Spinal cord (tissue), 10 donors: ENCODE measurements at places on chromosomes 11 and 22.
A peak's percentile ranks its signal among the peaks of the same experiment; 100 is the strongest.

- no peaks in the 10 kb centered on the region for H3K36me3 ChIP-seq
- no peak for DNase-seq
- H3K27me3 ChIP-seq, result no peaks in the 10 kb centered on the region
- H3K27ac ChIP-seq, result peak overlapping the region; percentile 8
Measured at GRCh38 chr11:123217897-123218296, 22.8 kb upstream of the CLMP start.

DNA sequence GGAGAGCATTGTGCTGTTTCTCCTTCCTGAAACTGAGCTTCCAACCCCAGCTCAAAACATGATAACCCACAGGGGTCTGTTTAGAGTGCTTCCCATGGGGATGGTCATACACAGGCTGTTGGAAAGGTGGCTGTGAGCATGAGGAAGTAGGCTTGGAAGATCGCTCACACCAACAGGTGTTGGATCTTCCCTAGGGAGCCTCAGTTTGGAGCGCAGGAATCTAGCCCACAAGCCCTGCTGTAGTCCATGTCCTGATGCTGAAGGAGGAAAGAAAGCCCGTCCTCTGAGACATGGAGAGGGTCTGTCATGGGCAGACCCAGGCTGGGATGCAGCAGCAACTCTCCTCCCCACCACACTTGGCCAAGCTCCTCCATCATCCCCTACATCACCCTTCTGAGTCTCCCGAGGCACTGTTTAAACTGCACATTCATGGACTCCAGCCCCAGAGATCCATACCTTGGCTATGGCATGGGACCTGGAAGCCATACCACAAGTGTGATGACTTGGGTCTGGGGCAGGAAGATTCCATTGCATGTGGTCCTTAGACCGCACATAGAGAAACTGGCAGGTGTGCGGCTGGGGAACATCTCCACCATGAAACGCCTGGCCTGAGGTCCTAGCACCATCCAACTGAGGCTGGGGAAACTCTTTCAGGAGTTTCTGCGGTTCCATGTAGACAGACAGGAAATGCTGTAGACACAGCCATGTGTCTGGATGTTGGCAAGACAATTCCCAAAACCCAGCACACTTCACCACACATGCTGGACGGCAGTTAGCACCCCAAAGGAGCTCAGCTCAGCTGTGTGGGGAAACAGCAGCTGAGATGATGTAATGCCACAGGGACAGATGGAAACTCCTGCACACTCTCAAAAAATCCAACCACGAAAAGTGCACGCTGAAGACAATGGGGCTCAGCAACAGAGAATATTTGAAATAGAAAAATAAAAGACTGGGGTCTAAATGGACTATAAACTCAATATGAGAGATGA is 27.6 kb upstream of the TTC12 start:
- no peaks in the 10 kb centered on the region for H3K27me3 ChIP-seq
- H3K36me3 ChIP-seq, result no peaks in the 10 kb centered on the region
- DNase-seq, result no peak
- no peak overlapping the region for H3K4me3 ChIP-seq

- H3K4me3 ChIP-seq, result no peak overlapping the region
- peaks cover 2% of the 10 kb centered on the region for H3K4me1 ChIP-seq
- no peaks in the 10 kb centered on the region for H3K27me3 ChIP-seq
- DNase-seq, result no peak
- H3K36me3 ChIP-seq, result no peaks in the 10 kb centered on the region
Measured at GRCh38 chr11:19907008-19907579, 194.5 kb downstream of the NAV2 start.

DNA sequence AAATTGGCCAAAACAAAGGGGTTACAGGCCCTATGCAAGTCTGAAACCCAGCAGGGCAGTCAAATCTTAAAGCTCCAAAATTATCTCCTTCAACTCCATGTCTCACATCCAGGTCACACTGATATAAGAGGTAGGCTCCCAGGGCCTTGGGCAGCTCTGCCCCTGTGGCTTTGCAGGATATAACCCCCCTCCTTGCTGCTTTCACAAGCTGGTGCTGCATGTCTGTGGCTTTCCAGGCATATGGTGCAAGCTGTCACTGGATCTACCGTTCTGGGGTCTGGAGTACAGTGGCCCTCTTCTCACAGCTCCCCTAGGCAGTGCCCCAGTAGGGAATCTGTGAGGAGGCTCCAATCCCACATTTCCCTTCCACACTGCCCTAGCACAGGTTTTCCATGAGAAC is 519.6 kb downstream of the ETS1 start:
- no peak overlapping the region for H3K4me3 ChIP-seq
- no peak overlapping the region for H3K27ac ChIP-seq
- no peak for DNase-seq
- no peaks in the 10 kb centered on the region for H3K36me3 ChIP-seq
- H3K4me1 ChIP-seq, result no peaks in the 10 kb centered on the region

GRCh38 chr11:118166641-118167040 is 9.8 kb downstream of the SCN2B start:
- no peak for DNase-seq
- peaks cover 30% of the 10 kb centered on the region for H3K36me3 ChIP-seq
- H3K27me3 ChIP-seq, result peaks cover 12% of the 10 kb centered on the region

DNA sequence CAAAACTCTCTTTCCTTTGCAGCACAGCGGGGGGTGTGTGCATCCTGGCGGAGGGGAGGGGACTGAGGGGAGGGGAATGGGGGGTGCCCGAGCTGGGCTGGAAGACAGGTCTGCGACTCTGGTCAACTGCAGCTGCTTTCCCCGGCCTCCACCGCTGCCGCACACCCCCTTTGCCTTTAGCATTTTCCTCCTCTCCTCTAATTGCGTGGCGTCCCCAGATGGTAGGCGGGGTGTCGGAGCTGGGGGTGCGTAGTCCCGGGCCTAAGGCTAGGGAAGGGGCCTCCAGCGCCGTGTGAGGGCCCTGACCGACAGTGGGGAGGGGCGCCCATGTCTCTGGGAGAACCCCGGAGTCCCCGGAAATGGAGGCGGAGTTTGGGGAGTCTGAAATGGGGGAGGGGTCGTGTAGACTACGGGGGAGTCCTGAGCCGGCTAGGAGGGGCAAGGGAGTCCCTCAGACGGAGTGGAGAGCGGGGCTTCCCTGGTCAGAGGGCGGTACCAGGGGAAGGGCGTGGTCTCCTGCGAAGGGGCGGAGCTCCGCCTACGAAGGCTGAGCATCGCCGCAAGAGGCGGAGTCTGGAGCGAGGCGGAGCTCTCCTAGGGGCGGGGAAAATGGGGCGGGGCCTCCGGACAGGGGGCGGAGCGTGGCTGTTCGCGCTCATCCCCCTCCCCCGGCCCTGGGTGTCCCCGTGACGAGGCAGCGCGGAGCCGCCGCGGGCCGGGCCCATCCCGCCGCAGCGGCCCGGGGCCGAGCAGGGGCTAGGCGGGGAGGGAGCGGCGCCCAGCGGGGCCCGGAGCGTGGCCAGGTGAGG is at the start of gene PELI3:
PELI3 (plus strand) TSS at position 681 of the 809 bp plus-strand sequence. CDS start 1,224 bp downstream, outside the sequence.
- peak within 1 kb of the TSS; percentile 73 for H3K27ac ChIP-seq
- no peaks in the 10 kb centered on the region for H3K27me3 ChIP-seq
- DNase-seq, result peak; percentile 98
- peaks cover 19% of the 10 kb centered on the region for H3K4me1 ChIP-seq
- H3K4me3 ChIP-seq, result peak within 1 kb of the TSS; percentile 73
- H3K36me3 ChIP-seq, result peaks cover 7% of the 10 kb centered on the region

- no peak overlapping the region for H3K4me3 ChIP-seq
- no peaks in the 10 kb centered on the region for H3K36me3 ChIP-seq
- no peak overlapping the region for H3K27ac ChIP-seq
- peaks cover 27% of the 10 kb centered on the region for H3K4me1 ChIP-seq
Measured at GRCh38 chr11:30423886-30424285, 101.0 kb downstream of the ARL14EP start.
